ENCODE measurements at places on chromosomes 2 and 18.

DNA sequence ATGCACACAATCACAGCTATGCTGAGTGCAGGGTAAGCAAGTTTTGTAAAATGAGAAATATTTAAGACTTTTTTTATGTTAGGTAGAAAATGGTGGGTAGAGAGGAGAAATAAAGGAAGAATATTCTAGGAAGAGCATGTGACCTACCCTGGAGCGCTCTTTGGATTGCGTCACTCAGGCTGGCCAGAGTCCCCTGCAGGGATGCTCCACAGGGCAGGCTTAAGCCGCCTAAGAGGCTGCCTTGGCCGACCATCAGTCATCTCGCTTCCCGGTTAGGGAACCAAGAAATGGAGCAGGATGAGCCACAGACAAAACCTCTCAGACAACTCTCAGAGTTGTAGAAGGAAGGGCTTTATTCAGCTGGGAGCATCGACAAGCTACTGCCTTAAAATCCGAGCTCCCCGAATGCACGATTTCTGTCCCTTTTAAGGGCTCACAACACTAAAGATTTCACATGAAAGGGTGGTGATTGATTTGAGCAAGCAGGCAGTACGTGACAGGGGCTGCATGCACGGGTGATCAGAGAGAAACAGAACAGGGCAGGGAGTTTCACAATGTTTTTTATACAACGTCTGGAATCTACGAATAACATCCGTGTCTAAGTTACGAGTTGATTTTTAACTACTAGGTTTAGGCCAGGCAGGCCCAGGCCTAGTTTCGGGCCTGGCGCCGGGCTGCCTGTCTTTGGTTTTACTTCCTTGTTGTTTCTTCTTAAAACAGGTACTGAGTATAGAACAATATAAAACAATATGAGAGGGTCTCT is 1072.0 kb downstream of the CBLN2 start:
- DNase-seq = peak; percentile 36

DNA sequence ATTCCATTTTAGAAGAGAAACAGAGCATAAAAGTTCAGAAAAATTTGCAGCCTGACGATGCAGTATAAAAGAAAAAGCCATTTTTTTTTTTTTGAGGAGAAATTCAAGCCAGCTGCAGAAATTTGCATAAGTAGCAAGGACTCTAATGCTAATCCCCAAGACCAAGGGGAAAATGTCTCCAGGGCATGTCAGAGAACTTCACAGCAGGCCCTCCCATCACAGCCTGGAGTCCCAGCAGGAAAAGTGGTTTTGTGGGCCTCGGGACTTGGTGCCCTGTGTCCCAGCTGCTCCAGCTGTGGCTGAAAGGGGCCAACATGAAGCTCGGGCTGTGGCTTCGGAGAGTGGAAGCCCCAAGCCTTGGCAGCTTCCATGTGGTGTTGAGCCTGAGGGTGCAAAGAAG is 325.3 kb upstream of the HNMT start:
- no peak for DNase-seq

DNA sequence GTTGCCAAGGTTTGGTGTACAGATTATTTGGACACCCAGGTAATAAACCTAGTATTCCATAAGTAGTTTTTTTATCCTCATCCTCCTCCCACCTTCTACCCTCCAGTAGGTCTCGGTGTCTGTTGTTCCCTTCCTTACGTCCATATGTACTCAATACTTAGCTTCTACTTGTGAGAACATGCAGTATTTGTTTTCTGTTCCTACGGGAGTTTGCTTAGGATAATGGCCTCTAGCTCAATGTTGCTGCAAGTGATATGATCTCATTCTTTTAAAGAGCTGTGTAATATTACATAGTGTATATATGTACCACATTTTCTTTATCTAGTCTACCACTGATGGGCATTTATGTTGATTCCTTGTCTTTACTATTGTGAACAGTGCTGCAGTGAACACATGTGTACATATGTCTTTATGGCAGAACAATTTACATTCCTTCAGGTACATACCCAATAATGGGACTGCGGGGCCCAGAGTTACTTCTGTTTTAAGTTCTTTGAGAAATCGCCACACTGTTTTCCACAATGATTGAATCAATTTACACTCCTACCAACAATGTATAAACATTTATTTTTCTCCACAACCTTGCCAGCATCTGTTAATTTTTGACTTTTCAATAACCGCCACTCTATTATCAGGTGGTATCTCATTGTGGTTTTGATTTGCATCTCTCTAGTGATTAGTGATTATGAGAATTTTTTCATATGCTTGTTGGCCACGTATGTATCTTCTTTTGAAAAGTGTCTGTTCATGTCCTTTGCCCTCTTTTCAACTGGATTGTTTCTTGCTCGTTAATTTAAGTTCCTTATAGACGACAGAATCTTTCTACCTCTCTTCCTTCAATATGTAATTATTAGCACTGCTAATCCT is 88.0 kb downstream of the MEMO1 start:
- DNase-seq = no peak

DNA sequence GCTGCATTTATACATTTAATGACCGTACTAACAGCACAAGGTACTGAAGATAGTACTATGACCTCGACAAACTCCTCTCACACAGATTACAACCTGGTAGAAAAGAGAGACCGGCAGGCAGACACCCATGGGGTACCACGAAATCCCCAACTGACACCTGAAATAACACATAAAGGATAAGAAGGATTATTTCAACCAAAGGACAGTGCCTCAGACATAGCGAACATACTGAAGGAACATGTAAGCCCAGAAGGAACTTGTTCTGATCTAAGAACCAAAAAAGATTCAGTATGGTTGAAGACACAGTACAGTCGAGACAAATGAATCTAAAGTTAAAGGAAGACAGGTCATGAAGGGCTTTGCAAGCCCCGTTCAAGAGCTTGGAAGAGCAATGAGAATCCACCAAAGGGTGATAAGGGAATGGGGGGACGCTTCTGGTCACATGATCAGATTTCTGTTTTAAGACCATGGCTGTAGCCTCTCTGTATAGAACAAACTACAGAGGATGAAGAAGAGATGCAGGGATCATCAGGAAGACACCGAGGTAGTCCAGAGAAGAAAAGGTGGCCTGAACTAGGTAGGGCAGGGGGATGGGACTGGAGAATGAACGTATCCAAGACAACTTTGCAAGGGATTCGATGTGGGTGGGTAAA is 902 bp downstream of the MCFD2 start:
- DNase-seq = no peak

- no peak for DNase-seq
Observed at GRCh38 chr2:67048314-67048713, 348.8 kb upstream of the ETAA1 start.

- no peak for DNase-seq
Observed at GRCh38 chr2:217742841-217743240, 260.0 kb downstream of the TNS1 start.

DNA sequence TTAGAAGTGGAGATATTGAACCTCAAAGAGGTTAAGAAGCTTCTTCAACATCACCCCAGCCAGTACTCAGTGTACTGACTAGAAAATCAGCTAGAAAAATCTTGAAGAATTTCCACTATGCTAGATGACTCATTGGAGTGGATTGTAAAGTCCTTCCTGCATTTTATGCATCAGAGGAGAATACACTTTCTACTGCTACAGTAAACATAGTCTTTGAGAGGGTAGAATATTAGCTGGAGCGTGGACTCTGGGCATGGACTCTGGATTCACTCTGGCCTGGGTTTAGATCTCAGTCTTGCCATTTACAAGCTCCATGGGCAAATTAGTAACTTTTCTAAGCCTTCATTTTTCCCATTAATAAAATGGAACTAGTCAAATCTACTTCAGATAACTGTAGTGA is 215.9 kb downstream of the IRS1 start:
- peak; percentile 57 for DNase-seq

DNA sequence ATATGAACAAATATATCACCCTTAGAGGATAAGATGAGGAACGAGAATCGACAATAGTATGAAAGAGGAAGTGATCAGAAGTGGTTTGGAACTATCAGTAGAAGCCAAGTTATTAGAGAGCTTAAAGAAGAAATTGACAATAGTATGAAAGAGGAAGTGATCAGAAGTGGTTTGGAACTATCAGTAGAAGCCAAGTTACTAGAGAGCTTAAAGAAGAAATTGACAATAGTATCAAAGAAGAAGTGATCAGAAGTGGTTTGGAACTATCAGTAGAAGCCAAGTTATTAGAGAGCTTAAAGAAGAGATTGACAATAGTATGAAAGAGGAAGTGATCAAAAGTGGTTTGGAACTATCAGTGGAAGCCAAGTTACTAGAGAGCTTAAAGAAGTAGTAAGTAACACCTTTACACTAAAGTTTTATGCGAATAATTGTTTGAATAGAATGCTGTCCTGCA is 175.5 kb downstream of the ZNF407 start:
- no peak for DNase-seq

- DNase-seq = no peak
Observed at GRCh38 chr2:239371726-239372686, 28.8 kb downstream of the HDAC4 start.

GRCh38 chr2:48438266-48438665 is 91.7 kb upstream of the STON1 start:
- DNase-seq = no peak

GRCh38 chr18:74546751-74547530 is 12.6 kb downstream of the CNDP1 start:
- peak; percentile 48 for DNase-seq

- no peak for DNase-seq
Observed at GRCh38 chr2:8412082-8412481, 269.8 kb upstream of the ID2 start.

GRCh38 chr2:143686585-143687164 is 557.5 kb downstream of the ARHGAP15 start:
- peak; percentile 5 for DNase-seq

DNA sequence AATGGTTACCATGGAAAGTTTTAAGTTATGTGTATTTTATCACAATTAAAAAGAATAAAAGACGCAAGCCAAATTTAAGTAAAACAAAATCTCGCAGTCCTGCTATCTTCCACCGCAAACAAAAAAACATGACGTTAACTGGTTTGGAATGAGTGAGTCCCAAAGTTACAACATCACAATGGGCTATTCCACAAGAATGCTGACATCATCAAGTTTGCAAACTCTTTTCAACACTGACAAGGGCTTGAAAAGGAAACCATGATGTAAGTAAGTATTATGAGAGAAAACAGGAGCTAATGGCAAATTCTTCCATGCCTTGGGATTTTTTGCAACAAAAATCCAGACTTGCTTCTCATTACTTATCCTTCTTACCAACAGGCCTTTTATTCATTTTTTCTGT is 31.1 kb downstream of the SIGLEC15 start:
- no peak for DNase-seq

DNA sequence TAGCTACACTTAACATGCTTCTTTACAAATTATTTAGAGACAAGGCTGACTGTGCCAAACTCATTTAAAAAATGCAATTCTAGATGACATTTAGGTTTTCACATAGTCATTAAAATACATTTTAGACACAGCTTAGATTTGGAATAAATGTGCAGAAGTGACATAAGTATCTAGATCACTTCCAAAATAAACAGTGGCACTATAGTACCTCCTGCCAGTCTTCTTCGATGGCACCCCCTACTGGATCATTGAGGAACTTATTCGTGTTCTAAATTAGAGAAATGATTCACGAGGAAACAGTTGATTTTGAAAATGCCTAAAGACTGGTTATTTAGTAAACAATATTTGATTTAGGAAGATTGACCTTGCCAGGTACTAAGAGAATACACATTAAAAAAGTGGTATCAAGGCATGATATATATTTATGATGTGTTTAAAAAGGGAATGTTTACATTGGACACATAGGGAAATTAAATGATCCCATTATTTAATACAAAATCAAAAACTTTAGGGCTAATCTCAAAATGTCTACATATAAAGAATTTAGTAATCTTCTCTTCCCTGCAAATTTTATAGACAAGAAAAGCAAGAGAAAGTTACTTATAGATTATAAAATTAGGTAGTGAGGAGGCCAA is 323.9 kb downstream of the XIRP2 start:
- DNase-seq = peak; percentile 7

- no peak for DNase-seq
Observed at GRCh38 chr18:37567994-37568359, 2.4 kb upstream of the CELF4 start.

GRCh38 chr2:12168791-12169388 is 422.5 kb downstream of the LPIN1 start:
- DNase-seq = peak; percentile 66

DNA sequence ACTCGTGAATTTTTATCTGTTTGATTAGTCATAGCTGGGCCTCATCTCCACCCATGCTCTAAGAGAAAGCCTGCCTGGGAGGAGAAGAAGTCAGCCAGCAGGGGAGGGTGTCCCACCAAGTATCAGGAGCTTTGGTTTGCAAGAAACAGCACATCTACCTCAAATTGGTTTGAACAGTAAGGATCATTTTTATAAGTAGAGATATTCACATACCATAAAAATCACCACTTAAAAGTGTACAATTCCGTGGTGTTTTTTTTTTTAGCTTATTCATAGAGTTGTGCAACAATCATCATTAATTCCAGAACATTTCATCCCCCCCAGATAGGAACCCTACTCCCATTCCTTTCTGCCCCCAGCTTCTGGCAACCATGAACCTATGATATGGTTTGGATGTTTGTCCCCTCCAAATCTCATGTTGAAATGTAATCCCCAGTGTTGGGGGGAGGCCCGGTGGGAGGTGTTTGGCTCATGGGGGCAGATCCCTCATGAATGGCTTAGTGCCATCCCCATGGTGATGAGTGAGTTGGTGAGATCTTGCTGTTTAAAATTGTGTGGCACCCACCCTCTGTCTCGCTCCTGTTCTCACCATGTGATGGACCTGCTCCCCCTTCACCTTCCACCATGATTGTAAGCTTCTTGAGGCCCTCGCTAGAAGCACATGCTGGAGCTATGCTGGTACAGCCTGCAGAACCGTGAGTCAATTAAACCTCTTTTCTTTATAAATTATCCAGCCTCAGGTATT is 36.2 kb upstream of the HS6ST1 start:
- DNase-seq = no peak

- DNase-seq = peak; percentile 43
Observed at GRCh38 chr2:216404010-216404618, 8.2 kb upstream of the SMARCAL1 start.

DNA sequence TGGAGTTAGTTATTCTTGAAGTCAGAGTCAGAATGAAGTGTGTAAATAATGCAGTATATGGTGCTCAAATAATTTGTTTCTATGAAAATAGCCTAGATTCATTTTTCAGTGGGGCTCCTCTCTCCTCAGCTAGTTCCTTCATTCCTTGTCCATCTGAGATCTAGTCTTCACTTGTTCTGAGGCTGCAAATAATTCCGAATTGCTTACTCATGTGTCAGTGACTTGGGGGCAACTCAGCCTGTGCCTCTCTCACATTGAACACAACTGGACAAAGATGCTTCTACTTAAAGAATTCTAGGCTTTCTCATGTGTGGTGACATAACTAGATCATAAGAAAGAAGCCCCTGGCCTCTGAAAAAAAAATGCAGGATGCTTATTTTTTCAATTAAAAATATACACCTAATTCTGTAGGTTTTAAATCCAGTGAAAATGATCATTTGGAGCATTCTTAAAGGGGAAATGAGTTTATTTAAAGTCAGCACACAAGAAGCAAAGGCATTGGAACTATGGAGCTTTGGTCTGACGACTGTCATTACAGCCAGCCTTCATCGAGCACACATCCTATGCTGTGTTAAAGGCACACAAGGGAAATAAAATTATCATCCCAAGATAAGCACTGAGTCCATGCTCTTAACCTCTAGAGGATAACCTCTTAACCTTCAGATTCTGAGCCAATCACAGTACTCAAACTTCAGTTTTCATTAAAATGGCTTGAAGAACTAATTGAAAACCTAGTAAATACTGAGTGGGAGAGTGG is 24.8 kb upstream of the SCN7A start:
- DNase-seq = no peak

Data from Daoy (cell line).